Activated CD4-positive, alpha-beta T cell treated with anti-CD3 and anti-CD28 coated beads, Interleukin-10, Interleukin-2, amounts not matched to agents 100 ng/mL and 50 ng/mL, durations not matched to agents 16 hours and 8 hours (primary cell): ENCODE measurements at places on chromosomes 4 and X.

- DNase-seq: no peak
Observed at GRCh38 chr4:83947830-83948193, 411.9 kb downstream of the GPAT3 start.

GRCh38 chrX:3143043-3143799, 102.0 kb downstream of the ARSF start:
- peak; percentile 44 for DNase-seq

DNA sequence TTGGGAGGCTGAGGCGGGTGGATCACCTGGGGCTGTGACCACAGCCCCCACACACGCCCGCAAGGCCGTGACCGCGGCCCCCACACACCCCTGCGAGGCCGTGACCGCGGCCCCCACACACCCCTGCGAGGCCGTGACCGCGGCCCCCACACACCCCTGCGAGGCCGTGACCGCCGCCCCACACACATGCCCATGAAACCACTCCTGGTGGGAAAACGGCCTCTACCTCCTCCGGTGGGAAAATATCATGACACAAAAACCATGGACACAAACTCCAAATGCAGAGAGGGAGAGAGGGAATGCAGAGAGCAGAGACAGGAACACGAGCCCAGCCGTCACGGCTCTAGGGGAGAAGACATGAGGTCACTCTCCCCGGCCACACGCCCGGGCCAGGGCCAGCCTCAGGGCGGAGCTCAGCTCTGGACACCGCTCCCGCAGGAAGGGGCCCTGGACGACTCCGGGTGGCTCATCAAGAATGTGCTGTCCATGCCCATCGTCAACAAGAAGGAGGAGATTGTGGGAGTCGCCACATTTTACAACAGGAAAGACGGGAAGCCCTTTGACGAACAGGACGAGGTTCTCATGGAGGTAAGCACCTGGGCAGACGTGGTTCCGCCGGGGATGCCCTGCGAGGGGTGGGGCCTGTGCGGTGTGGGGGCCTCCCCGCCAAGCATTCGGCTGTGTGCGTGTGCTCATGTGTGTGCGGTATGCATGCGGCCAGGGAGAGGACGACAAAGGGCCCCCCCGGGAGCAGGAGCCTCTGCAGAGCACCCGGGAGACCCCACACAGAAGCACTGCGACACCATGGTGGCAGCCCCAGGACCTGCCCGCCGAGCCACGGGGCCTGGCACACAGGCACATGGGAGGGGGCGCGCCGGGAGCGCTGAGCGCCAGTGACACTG, 17.4 kb downstream of the ATP5ME start:
- no peak for DNase-seq

GRCh38 chrX:154374313-154375155, at the start of gene FLNA:
FLNA (minus strand) TSS chrX:154374634; CDS start chrX:154371245, 3,389 bp downstream.
- peak; percentile 48 for DNase-seq

- DNase-seq: no peak
Observed at GRCh38 chr4:41643331-41643730, 105.2 kb downstream of the PHOX2B start.

DNA sequence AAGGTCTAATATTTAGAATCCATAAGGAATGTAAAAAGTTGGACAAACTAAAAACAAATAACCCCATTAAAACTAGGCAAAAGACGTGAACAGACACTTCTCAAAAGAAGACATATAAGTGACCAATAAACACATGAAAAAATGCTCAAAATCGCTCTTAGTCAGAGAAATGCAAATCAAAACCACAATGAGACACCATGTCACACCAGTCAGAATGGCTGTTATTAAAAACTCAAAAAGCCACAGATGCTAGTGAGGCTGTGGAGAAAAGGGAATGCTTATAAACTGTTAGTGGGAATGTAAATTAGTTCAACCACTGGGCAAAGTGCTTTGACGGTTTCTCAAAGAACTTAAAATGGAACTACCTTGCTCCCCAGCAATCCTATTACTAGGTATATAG, 674.3 kb upstream of the MAGEB2 start:
- DNase-seq: no peak

GRCh38 chr4:93764639-93765246, 63.8 kb upstream of the ATOH1 start:
- peak; percentile 28 for DNase-seq

DNA sequence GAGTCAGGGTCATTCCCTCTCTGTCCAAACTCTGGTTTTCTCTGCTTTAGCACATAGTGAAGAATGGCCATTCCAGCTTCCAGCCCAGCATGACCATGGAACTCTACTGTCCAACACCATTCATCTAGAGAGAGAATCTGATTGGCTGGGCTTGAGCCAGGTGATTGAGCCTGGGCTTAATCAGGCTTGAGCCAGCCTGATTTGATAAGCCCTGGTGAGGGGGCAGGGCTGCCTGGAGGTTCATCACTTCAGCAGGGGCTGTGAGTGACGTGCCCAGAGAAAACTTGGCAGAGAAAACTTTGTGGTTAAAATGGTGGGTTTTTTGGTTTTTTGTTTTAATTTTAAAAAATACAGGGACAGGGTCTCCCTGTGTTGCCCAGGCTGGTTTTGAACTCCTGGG, 62.5 kb downstream of the KIAA0232 start:
- no peak for DNase-seq

- DNase-seq: no peak
Observed at GRCh38 chr4:112706840-112707207, 69.9 kb downstream of the LARP7 start.

DNA sequence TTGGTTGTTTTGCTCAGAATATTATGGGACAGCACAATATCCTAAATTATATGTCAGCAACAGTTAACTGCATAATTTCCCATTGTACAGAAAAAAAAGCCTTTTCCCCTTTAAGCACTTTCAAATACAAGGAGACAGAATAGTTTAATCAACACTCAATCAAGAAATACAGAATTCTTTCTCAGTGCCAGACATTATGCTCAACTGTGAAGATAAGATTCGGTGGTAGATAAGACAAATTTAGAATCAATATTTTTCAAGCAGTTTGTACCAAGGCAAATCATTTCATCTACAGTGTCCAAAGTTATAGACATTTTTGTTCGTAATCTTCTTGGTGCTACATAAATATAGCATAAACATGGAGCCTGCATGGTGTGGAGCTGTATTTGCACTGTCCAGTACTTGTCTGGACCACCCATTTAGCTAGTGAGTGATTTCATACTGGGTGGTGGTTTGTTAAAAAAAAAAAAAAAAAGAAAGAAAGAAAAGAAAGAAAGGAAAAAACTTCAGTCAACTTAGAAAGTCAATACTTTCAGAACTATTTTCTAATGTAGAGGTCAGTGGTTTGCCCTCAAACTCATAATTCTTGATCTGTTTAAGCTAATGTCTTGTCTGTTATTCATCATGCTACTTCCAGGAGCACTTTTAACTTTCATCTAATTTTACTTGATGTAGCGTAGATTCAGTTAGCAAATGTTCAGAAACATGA, 522.9 kb downstream of the FAT4 start:
- no peak for DNase-seq

GRCh38 chr4:38606587-38606905, 57.5 kb upstream of the KLF3 start:
- DNase-seq: no peak

DNA sequence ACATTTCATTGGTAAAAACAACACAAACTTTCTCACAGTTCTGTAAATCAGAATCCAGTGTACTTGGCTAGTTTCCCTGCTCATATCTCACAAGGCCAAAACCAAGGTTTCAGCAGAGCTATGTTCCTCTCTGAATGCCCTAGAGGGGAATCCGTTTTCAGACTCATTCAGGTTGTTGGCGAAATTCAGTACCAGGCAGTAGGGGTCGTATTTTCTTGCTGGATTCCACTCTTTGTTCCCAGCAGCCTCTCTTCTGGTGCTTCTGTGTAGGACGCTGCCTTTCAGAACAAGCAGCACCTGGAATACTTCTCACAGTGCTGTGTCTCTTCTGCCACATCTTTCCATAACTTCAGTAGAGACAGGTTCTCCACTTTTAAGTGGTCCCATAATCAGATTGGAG, 351.9 kb downstream of the PCDH18 start:
- DNase-seq: no peak

DNA sequence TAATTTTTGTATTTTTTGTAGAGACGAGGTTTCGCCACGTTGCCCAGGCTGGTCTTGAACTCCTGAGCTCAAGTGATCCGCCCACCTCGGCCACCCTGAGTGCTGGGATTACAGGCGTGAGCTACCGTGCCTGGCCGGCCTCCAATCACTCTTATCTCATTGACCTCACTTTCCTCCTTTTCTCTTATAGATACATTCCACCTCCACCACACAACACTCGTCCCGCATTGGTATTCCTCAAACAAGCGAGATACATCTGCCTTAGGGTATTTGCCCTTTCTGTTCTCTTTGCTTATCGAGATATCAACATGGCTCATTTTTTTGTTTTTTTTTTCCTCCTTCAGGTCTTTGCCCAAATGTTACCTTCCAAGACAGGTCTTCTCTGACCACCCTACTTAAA, 1.8 kb upstream of the PRPS1 start:
- DNase-seq: no peak

DNA sequence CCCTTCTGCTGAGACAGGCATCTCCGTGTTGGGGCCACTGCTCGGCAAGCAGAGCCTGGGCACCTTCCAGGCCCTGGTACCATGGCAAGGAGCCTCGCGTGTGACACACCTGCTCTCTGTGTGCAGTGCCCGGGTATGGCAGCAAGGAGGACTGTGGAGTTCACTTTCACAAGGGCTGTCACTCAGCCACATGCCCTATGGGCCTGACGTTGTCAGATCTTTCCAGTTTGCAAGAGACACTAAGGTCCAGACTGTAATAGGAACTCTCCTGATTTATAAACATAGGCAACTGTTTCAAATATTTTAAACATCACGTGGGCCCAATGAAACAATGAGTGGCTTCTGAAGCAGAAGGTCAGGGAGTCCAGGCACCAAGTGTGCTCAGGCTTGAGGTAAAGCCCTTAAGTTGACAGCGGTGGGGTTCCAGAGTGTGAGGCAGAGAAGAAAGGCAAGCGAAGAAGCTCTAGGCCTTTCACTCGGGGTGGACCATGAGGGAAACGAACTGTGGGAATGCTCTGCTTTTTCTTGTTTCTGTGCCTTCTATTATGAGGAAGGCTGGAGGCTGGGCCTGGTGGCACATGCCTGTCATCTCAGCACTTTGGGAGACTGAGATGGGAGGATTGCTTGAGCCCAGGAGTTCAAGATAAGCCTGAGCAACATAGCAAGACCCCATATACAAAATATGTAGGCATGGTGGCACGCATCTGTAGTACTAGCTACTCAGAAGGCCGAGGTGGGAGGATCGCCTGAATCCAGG, 108.6 kb upstream of the TRIM2 start:
- no peak for DNase-seq

DNA sequence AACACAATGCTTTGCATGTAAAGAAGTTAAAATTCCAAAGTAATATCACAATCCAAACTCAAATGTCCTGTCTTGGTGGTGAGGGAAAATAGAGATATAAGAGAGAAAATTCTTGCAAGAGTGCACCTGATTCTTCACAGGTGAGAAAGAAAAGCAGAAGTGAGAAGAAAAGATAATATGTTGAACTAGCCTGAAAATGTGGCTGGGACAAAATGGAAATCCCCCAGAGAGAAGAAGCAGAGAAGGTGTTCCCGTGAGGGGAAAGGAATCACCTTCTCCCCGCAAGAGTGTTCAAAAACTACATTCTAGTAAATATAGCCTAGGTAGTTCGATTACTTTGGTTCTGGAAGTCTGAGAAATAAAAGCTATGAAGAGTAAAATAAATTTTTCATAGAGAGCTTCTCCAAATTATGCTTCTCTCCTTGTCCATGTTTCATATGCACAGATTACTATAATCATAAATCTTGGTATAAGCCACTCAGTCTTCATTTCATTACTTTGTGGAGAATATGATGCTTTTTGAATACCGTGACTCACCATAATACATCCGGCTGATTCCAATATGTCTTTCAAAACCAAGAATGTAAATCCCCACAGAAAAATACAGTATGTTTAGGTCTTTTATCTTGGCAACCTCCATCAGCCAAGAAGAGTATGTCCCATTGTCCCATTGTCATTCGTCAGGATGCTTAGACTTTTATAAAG, 63.1 kb downstream of the COX18 start:
- no peak for DNase-seq

GRCh38 chr4:178689926-178690325, 1247.7 kb upstream of the AGA start:
- no peak for DNase-seq

DNA sequence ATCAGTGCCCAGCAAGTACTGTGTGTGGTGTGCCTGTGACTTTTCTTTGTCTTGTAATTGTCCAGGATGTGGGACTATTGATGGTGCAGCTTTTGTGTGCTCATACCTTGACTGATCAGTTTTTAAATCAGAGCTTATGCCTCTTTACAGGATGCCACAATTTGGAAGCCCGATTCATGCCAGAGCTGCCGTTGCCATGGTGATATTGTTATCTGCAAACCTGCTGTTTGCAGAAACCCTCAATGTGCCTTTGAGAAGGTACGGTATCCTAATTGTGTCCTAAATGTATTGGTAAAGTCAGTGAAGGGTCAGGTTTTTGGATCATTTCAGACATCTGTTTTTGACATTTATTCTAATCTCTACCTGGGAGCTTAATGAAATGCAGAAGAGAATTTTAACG, 180.2 kb downstream of the FRAS1 start:
- no peak for DNase-seq
